ENCODE measurements at places on chromosomes 4 and X.
A peak's percentile ranks its signal among the peaks of the same experiment; 100 is the strongest.

- no peak for DNase-seq
Measured at GRCh38 chrX:45888518-45888917, 656.7 kb downstream of the ZNF674 start.

GRCh38 chr4:141921293-141921692 lies 284.9 kb downstream of the IL15 start:
- DNase-seq, result no peak

DNA sequence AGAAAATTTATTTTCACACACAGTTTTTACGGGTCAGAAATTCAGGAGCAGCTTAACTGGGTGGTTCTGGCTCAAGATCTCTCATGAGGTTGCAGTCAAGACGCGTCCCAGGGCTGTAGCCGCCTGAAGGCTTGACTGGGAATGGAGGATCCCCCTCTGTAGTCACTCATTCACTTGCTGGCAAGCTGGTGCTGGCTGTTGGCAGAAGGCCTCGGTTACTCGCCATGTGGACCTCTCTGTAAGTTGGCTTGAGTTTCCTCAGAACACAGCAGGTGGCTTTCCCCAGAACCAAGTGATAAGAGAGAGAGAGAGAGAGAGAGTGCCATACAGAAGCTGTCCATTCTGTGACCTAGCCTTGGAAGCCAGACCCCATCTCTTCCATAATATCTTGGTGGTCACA lies 132.8 kb downstream of the DCLK2 start:
- DNase-seq, result no peak

DNA sequence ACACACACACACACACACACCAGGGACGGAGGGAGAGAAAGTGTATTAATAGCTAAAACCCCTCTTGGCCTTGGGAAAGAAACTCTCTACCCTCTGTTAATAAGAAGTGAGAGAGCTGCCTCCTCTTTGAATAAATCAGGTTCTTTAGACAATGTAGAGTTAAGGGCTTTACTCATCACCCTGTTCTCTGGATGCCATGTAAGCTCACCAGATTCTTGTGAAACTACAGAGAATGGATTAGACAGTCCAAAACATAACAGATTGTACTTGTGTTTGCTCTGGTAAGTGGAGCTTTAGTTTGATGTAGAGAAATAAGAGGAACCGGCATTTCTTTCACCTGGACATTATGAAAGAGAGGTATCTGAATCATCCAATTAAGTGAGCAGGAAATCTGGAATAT lies 263.2 kb downstream of the DMD start:
- no peak for DNase-seq

GRCh38 chr4:53432528-53433424 lies 55.3 kb downstream of the FIP1L1 start:
- DNase-seq, result no peak

- DNase-seq, result no peak
Measured at GRCh38 chr4:128974136-128974581, 119.2 kb downstream of the SCLT1 start.

DNA sequence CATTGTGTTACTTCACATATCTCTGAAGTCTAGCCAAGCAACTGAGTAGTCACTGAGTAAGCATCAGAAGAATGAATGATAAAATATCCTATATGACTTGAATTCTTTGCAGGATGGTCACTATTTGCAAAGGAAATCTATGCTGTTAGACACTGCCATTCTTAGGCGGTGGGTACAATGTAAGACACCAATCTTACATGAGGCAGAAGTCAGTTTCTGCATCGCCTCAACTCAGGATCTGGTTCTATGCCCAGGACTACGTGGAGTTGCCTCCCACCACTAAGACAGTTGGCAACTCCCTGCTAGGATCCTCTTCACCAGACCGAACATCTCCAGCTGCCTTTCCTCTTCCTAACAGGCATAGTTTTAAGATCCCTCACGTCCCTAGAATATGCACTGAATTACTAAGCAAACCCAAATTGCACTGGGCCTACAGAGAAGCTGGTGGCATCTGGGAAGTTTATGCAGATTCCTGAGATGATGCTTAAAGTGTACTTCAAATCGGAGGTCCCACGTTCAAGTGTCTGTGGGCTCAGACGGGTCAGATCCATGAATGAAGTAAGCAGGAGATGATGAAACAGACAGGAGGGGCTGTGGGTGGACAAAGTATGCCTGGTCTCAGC lies 45.6 kb downstream of the SEL1L3 start:
- no peak for DNase-seq

DNA sequence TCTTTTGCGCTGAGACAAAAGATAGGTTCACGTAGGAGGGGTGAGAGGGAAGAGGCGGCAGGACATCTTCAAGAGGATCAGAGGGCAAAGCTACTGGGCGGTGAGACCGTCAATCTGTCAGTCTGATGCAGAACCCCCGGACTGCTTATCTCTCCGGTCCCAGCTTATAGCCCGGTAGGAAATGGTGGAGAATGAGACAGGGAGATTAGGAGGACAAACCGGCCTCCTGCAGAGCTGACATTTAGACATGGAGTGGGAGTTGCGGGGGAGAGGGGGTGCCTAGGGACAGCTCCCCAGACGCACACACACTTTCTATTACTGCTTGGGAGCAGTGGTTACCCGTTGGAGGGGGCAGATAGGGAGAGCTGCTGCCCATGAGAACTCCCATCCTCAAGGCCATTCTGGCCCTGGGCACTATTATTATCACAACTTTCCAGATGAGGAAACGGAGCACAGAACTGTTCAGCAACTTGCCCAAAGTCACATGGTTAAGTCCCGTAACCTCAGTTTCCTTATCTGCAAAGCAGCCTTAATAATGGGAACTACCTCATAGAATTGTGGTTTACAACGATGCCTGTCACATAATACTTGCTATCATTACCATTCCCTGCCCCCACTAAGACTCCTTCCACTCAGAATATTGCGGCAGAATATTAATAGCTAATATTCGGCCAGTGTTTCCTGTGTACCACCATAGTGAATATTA lies 1.1 kb upstream of the HDAC6 start:
- no peak for DNase-seq

- DNase-seq, result no peak
Measured at GRCh38 chr4:148015058-148015457, 283.2 kb downstream of the ARHGAP10 start.

DNA sequence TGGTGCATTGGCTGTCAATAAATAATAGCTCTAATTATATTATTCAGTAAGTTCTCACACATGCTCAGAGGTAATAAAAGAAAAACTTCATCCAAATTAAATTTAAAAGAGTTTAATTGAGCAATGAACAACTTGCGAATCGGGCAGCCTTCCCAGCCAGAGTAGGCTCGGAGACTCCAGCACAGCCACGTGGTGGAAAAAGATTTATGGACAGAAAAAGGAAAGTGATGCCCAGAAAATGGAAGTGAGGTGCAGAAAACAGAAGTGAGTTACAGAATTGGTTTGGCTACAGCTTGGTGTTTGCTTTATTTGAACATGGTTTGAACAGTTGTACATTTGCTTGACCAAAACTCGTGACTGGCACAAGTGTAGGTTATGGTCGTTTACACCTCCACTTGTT lies 13.6 kb upstream of the BOD1L1 start:
- no peak for DNase-seq

- no peak for DNase-seq
Measured at GRCh38 chrX:104270212-104270611, 15.5 kb upstream of the ESX1 start.

DNA sequence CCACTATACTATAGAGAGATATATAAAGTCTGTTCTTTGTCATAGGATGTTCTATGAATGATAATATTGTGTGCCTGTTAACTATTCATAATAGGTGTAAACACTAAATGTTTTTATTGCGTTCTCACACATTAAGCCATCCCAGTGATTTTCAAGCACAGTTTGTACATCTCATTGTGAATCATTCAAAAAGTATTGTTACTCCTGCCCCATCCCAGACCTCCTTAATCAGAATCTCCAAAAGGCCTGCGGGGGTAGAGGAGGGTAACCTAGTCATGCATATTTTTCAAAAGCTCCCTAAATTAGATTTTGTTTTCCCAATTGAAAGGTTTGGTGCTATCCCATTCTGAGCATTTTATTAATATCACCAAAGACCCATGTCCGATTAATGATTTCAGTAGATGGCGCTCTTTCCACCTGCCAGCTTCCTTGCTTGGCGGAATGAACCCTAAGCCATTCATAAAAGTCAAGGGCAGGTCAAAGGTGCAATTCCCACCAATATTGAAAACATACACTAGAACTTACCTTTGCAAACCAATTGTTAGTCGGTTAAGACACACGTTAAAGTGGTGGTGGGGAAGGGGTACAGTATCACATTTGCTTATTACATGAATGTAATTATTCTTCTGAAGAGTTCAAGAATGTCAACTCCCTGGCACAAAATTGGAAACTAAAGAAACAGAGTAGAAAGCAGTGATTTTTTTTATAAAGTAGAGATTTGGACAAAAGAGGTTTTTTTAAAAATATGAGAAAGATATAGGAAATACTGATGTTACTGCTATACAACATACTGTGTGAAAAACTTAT lies 5.8 kb upstream of the TET2 start:
- DNase-seq, result peak; percentile 42

DNA sequence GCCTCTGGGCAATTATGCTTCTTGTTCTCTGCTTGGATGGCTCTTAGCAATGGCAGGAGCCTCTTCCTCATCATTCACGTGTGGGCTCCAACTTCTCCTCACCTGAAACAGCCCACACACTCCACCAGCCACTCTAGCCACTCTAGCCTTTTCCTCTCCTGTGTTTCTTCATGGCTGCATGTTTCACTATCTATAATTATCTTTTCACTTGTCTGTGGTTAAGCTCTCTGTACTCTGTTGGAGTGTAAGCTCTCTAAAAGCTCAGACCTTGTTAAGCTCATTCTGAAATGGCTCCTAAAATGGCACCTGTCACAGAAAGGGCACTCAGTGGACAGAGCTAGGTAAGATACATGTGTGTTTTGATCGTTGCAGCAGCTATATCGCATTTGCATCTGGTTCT lies 80.0 kb downstream of the SH3KBP1 start:
- DNase-seq, result no peak

- no peak for DNase-seq
Measured at GRCh38 chrX:107504006-107504405, 54.6 kb downstream of the FRMPD3 start.

GRCh38 chr4:83643036-83643435 lies 107.1 kb downstream of the GPAT3 start:
- DNase-seq, result no peak

- no peak for DNase-seq
Measured at GRCh38 chrX:25519258-25519657, 503.5 kb upstream of the ARX start.

DNA sequence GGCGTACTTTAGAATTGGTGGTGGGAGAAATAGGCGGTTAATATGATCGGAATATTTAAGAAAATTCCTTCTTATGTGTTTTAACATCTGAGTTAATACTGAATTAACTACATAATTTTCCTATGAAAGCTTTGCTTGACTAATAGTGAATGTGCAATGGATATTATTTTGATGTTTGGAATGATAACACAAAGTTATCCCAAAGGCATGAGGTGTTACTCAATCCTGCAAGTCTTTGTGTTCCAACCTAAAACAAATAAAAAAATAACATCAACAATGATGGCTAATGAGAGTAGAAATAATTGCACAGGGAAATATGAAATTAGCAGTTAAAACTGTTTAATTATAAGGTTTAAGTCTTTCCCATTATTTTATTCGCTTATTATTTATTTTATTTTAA lies 183.6 kb upstream of the ARSJ start:
- no peak for DNase-seq

DNA sequence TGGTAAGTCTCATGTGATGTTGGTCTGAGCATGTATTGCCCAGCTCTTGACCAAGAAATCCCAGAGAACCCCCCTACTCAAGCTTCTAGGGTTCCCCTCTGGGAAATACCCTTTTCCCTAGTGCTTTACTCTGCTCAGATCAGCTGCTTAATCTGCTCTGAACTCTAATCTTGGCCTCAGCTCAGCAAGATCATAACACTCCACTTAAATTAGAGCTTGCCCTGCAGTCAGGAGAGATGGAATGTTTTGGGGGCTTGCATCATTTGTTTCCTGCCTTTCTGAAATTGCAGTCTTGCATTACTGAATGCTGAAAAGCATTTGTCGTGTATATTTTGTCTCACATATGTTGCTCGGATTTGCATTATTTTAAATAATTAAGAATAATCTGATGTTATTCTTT lies 1153.6 kb downstream of the FSTL5 start:
- DNase-seq, result no peak

DNA sequence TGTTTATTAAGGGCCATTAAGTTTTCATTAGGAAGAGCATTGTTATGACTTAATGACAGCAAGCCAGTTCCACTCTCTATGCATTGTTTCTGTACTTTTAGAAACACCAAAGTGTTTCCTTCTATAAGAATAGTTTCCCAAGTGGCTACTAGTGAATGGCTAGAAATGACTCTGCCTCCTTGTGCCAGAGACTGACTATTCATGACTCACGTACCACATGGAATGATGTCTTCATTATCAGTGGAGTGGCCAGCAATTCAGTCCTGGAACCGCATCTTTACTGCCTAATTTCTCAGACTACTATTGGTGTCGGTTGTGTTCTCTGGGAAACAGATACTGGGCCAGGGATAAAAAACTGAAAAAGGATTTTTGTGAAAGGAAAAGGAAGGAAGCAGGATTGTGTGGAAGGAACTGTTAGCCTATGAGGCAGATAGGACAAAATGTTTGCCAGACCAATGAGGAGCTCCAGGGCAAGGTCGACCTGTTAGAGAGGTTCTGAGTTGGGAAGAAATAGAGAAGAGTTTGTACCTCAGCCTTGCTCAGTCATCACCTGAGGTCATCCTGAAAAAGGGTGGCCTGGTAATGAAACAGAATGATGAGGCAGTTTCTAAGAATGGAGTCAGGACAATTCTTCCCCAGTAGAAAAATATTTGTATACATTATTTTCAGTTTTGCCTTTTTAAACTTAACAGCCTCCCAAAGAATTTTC lies 218.6 kb downstream of the SPCS3 start:
- no peak for DNase-seq

GRCh38 chrX:107008034-107008433 lies 8.0 kb upstream of the MORC4 start:
- DNase-seq, result no peak

DNA sequence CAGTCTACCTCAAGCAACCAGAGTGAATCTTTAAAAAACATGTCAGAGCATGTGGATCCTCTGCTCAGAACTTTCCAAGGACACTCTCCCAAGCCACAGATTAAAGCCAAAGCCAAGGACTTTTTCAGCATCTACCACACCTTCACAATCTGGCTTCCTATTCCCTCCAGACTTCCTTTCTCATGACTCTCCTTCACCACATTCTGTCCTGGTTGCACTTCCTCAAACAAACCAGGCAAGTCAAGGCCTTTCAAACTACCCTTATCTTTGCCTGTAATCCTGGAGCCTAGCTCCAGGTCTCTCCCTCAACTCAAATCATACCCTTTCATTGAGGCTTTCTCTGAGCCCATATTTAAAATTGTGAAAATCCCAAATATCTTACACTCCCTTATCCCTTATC lies 191.6 kb upstream of the GALNTL6 start:
- DNase-seq, result no peak

Data from activated CD4-positive, CD25-positive, alpha-beta regulatory T cell treated with anti-CD3 and anti-CD28 coated beads, Interleukin-2, amount 50 U/mL, for 16 hours (primary cell).